ENCODE measurements at places on chromosomes 6 and 20.

DNA sequence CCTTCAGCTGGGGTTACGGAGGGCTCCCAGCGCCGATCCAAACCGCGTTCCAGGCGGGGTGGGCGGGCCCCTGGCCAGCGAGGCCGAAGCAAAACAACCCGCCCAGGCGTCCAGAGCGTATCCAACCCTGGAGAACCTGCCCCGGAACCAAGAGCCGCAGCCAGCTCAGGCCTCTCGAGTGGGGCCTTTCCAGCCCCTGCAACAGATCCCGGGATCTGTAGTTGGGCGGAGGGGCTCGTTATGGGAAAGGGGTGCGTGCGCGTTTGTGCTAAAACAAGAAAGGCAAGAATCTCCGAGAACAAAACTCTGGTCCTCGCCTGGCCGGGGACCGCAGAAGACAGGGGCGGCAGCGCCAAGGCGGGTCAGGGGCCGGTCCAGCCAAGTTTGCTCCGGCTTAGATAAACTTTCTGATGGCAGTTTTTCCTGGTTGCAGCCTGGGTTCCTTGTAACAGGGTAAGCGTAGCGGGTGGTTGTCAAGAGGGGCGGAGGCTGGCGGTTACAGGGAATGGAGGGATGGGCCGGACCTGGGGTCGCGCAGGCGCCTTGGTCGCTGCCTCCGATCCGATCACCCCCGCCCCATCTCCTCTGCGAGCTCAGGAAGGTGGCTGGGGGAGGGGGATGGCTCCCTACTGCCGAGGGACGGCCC, 448 bp upstream of the RIN2 start:
- DNase-seq = no peak

DNA sequence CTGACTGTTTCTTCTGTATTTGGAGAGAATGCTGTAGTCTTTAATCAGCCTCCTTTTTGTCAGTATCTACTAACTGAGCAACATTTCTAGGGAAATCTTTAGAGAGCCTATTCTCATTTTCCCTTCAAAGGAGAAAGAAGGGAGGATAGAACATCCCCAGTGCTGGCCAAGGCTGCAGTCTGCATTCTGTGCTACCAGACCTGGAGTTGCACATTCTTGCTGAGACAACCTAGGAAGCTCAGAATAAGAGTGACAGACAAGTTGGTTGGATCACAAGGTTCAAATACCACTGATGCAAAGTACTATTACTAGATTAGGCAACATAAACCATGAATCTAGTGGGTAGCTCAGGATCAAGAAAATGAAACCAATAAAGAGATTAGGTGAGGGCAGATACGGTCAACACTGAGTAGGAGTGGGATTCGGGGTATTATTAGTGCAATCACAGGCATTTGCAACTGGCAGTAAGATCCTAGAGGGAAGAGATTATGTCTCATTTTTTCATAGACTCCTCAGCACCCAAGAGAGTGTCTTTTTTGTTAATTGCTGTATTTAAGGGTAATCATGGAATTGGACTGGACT, 213.5 kb upstream of the FAM83B start:
- DNase-seq = no peak

GRCh38 chr6:13990796-13991195, 66.0 kb downstream of the RNF182 start:
- DNase-seq = no peak

GRCh38 chr6:121032268-121033006, 301.8 kb downstream of the TBC1D32 start:
- no peak for DNase-seq

DNA sequence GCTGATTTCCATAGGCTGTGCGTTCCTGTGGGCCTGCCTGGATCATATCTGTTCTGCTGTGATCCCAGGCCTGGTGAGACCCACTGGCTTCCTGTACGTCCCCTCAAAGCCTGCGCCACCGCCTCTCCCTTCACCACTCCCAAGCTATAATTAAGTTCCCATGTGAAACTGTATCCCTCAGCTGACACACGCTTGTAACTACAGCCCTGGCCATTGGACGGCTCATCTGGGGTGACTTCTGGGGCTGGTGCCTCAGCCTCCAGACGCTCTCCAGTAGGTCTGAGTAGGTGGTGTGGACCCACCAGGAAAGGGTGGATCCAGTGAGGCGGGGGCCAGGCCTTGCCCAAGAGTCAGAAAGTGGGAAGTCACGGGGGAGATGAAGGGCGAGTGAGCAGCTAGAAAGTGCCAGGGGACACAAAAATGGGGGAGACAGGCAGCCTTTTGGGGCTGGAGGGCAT, 21.0 kb downstream of the PPARD start:
- no peak for DNase-seq

DNA sequence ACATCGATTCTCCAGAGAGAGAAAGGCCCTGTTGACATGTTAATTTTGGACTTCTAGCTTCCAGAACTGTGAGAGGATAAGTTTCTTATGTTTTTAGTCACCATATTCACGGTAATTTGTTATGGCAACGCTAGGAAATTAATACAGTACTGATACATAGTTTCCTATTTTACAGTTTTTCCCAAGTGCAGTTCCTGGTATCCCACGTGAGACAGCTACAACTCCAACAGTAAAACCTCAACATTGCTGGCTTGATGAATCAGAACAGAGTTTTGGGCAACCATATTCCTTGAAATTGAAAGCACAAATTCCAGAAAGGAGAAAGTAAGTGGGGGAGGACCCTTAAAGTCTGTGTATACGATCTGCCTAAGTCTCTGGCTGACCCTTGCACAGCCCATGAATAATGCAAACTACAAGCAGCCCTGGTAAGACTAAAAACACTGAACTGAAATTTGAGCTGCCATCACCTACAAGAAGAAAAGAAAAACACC, 505.1 kb upstream of the NRSN1 start:
- no peak for DNase-seq

DNA sequence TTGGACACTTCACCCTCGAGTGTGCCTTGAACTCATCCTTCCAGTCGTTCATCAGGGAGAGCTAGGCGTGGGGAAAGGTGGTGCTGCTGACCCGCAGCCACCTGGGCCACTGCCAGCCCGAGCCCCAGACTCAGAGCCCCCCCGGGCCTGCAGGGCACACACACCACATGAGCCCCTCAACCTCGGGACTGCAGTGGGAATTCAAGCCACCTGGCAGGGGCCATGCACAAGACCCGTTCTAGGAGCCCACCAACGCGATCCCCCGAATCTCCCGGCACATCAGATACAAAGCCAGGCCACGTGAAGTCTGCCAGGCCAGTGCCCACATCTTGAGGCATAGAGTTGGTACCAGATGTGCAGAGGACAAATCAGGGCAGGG, 2.8 kb downstream of the ZNF512B start:
- no peak for DNase-seq

DNA sequence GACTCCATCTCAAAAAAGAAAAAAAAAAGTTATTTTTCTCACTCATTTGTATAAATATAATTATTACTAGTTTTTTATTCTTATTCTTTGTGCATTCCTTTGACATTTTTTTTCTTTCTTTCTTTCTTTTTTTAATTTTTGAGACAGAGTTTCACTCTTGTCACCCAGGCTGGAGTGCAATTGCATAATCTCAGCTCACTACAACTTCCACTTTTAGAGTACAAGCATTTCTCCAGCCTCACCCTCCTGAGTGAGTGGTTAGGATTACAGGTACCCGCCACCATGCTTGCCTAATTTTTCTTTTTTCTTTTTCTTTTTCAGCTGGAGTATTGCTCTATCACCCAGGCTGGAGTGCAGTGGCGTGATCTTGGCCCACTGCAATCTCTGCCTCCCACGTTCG, 51.4 kb upstream of the JARID2 start:
- no peak for DNase-seq

DNA sequence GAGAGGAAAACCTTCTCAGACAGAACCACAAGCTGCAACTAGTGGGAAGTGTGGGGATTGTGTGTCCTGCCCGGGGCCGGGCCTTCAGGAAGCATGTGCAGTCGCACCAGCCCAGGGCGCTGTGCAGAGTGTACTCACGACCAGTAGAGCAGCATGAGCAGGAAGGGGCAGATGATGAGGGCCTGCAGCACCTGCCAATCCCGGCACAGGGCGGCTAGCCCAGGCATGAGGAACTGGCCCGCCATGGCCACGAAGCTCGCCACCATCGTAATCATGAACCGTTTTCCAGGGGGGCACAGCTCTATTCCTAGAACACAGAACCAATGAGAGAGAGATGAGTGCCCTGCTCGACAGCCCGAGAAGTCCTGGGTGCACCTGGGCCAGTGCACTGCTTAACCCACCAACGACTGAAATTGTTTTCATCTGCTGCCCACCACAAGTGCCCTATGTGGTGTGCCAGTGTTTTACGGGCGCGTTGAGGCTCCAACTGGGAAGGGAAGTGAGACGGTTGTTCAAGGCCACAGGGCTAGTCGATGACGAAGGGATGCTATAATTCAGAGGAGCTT, 65.0 kb downstream of the PSMG4 start:
- DNase-seq = no peak

DNA sequence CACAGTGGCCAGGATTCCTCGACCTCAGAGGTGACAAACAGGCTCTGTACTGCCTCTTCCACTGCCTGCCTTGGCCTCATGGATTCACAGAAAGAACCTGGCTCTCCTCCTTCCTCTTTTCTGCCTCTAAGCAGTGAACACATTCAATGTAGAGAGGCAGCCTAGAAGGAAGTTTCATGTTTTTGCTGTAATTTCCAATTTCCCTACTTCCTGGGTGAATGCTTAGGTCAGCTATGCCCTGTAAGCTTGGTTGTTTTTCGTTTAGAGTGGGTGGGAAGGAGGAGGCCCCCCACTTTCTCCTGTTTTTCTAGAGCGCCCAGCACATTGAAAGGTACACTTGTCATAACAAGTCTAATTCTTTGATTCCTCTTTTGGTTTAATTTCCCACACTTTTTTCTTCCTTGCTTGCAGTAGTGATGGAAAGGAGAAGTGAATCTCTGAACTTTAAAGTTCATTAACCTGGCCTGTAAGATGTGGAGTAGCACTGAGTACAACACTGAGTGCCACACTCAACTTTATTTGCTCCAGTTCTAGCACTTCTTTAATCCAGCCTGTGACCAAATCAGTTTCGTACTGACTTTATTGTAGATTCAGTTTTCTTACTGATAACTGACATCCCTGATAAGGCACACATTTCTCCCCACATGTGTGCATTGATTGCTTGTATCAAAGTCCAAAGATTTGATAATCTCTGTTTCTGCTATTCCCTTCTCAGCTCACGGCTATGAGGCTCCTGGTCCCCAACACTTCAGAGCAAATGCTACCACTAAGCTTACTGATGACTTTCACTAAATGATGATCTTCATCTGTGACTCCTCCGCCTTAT, 100.0 kb upstream of the MAN1A1 start:
- no peak for DNase-seq

GRCh38 chr6:43399932-43400487, 27.3 kb upstream of the ABCC10 start:
- no peak for DNase-seq

DNA sequence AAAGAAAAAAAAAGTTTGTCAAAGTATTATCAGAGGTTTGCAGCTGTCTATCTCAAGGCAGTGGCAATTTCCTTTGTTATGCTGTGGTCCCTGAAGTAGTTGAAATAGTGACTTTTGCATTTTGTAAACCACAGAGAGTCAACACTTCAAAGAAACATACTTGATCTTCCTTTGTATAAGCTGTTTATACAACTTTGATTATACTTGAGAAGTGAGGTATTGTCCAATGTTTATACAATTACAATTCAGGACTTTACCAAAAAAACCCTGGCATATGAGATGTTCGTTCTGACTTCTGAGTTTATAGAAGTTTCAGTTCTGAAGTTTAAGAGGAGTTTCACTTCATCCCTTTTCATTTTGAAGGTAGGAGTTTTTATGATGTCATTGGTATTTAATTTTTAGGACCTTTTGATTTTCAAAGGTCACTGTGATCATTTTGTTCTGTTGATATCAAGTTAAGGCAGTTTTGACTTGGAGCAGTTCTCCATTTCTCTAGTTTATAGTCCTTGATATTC, 4.0 kb downstream of the STK4 start:
- no peak for DNase-seq

- DNase-seq = no peak
Measured at GRCh38 chr6:15439410-15440025, 193.6 kb downstream of the JARID2 start.
